ENCODE measurements at places on chromosomes 11 and 22.

DNA sequence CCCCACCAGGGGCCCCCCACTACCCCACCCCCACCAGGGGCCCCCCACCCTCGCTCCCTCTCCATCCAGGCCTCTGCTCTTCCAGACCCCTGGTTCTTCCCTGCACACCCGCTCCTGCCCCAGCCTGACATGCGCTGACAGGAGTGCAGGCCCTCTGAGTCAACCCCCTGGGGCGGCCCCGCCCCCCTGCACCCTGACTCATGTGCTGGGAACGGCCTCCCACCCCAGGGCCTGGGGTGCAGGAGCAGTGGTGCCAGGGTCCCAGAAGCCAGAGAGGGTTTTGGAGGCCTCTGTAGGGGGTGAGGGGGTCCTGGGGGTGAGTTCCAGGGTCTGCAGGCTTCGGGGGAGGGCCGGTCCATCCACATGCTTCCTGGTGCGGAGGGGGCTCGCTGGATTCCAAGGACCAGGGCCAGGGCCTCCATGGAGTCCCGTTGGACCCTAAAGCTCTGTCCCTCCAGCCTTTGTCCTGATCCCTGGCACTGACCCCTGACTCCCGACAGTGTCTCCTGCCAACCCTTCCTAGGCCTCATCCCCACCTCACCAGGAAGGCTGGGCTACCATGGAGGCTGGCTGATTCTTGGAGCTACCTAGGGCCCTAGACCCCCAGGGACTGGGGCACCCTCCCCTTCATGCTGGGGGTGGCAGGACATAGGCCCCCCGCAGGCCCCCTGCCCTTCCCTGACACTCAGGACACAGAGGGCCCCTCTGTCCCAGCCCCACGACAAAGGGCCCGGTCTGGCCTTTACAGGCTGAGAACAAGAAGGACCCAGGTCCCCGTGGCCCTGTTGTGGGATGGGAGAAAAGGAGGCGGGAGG is 583 bp upstream of the PKP3 start:
- no peak for DNase-seq

DNA sequence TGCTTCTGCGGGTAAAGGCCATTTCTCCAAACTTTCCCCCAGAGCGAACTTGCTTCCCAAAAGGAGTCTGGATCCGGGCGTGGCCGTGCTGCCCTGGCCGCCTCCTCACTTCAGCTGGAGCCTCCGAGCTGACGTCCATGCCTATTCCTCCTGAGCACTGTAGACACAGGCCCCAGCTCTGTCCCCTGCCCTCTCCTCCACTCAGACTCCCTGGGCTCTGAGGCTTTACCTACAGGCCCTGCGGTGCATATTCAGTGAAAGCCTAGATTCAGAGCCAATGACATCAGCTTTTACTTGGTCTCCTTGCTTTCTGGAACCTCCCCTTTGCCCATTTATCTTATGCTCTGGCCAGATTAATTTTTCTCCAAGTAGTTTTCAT is 9.7 kb downstream of the LRP5 start:
- DNase-seq = no peak

DNA sequence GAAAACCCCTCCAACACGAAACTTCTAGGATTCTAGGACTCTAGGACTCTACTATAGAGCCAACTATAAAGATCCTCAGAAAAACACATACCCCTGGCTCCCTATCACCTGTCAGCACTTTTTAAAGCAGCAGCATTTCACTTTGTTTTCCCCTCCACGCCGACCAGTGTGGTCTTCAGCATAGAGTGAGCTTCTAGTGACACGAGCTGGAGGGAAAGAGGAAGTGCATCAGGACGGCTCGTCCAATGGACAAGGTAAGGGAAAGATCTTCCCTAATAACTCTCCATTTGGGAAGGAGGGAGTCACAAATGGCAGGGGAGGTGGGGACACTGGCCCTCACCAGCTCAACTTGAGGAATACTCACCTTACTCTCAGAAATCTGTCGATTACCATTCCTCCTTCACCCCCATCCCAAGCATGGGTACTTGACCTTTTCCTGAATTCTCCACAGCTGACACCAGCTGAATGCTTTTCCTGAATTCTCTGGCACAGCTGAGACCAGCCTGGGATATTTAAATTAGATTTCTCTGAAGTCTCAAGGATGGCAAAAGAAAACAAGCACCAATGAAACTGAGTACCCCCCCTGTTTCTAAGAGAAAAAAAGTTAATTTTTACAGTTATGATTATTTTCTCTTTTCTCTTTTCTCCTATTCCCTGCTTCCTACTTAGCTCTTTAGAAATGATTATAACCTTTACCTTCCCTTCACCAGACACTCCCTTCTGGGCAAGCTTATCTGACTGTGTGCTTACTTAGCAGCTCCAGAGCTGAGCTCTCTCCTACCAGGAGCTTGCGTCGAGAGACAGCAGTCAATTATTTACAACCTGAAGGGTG is 33.3 kb upstream of the NNMT start:
- DNase-seq = no peak

DNA sequence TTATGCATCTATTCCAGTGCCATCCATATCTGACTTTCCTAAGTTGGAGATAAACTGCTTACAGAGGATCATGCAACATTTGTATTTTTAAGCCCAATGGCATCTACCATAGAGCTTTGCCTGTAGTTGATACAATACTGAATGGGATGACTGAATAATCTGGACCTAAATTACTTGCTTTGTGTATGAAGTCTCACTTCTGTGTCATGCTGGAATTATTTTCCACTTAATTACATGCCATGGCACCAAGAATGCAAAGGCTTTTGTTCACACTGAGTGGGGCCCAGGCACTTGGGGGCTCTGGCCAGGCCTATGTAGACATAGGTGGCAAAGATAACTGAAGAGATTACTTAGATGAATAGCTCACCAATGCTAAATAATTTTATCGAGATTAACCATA is 51.6 kb downstream of the OPCML start:
- no peak for DNase-seq

GRCh38 chr11:67463680-67464410 is 5.2 kb downstream of the TMEM134 start:
- DNase-seq = no peak

GRCh38 chr11:64720167-64720566 is 2.8 kb downstream of the NRXN2 start:
- DNase-seq = no peak

DNA sequence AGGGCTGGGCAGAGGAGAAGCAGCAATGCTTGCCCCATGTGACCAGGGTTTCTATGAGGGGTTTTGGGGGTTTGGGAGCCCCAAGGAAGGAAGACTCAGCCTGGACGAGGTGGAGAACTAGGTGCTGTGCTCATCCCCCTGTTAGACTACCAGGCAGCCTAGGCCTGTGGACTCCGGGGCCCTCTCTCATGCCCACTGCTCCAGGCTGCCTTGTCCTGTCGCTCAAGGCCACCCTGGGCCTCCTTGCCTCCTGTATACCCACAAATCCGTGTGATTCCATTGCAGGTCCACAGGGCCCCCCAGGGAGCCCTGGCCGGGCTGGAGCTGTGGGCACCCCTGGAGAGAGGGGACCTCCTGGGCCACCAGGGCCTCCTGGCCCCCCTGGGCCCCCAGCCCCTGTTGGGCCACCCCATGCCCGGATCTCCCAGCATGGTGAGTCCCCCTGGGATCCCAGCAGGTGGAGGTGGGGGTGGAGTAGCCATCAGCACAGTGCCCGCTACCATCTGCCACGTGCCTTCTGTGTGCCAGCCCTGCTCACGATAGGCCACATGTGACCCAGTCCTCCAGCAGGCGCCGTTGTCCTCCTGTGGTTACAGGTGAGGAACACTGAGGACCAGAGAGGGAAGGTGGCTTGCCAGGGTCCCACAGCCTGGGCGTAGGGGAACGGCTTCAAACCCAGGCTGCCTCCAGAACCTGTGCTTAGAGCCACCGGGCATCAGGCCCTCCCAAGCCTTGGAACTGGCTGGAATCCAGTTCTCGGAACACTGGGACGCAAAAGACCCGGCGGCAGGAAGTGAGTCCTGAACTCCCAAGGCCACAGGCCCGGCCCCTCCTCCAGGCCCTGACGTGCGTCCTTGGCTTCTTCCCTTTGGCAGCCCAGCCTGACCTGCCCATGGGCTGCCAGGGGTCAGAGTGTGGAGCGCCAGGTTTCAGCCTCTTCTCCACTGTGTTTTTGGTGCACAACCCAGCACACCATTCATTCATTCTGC is 26.6 kb downstream of the EMID1 start:
- no peak for DNase-seq

DNA sequence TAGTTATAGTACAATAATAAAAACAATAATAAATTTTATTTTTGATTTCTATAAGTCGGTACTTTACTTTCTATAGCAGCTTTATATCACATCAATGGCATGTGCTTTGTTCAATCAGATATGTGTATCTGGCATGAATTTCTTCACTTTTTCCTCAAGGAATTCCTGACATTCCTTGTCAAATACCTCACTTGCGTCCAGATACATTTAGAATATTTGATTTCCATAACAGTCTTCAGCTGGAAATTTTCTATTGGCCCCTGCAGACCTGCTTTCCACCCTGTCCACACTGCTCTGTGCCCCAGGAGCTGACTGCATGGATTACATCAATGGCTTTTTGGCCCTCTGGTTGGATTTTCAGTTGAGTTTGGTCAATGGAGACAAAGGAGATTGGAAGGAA is 93.2 kb downstream of the FAR1 start:
- no peak for DNase-seq

DNA sequence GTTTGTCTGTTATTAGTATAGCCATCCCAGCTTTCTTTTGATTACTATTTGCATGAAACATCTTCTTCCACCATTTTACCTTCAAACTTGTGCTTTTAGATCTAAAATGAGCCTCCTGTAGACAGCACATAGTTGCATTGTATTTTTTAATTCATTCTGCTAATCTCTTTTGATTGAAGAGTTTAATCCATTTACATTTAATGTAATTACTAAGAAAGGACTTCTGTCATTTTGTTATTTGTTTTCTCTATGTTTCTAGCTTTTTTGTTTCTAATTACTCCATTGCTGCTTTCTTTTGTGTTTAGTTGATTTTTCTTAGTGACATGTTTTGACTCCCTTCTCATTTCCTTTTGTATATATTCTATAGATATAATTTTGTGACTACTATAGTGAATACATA is 43.7 kb upstream of the ZBTB44 start:
- no peak for DNase-seq

- no peak for DNase-seq
Measured at GRCh38 chr11:92330114-92330513, 105.5 kb downstream of the FAT3 start.

DNA sequence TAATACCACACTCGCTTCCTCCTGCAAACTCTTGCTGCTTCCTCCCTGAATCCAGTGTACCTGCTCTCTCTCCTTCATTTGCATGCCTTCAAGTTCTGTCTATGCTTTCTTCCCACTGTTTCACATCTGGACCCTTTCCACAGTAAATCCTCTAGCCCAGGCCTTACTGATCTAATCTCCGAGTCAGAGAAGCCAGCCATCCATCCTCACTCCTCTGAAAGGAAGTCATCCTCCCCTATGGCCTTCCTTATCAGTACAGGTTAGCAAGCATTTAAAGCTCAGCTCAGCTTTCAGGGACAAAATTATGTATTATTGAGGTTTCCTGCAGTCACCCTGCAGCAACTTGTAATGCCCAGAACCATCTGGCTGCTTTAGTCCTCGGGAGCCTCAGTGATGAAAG is 116.1 kb downstream of the GALNT18 start:
- DNase-seq = no peak

GRCh38 chr11:131898949-131899348 is 528.5 kb downstream of the NTM start:
- DNase-seq = no peak

GRCh38 chr11:126971305-126971704 is 29.3 kb downstream of the KIRREL3 start:
- no peak for DNase-seq

GRCh38 chr11:103773059-103773458 is 263.4 kb upstream of the DDI1 start:
- DNase-seq = no peak

GRCh38 chr11:17927681-17928343 is 85.0 kb downstream of the SERGEF start:
- DNase-seq = no peak

- no peak for DNase-seq
Measured at GRCh38 chr11:8034604-8035190, 46.3 kb upstream of the TUB start.

DNA sequence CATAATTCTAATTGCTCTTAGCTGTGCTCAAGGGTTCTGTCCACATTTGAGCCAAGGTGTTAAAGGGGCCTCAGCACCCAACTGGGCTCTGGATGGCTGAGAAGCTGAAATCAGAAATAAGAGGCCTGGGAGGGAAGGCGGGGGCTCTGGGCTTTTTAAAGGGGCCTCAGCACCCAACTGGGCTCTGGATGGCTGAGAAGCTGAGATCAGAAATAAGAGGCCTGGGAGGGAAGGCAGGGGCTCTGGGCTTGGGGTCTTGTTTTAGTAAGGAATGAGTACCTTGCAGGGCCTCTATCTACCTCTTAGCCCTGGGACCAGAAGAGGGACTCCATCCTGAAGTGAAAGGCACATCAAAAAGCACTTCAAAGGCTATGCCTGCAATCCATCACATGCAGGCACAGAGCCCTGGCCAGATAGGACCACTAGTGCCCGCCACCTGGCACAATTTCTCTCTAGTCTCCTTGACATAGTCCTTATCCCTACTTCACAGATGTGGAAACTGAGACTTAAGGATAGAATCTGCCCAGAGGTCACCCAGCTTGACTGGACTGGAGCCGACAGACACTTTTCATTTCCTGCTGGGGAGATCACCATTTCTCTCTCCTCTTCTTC is 35.6 kb downstream of the DKK3 start:
- DNase-seq = no peak

GRCh38 chr11:111093061-111093460 is 152.5 kb upstream of the POU2AF2 start:
- DNase-seq = no peak

DNA sequence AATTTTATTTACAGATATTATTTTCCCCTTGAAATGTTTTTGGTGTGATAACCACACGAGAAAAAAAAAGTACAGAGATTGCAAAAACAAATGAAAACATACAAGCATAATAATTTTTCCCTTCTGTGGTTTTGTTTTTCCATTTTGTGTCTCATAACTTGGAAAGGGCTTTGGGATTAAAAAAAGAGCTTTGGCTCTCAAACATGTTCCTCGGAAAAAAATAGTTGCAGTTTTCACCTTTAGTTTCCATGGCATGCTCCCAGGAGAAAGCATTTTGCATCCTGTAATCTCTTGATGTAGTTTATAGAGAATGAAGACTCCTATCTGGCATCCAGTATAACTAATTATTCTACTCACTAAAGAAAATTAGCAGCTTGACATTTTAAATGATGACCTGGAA is 362.1 kb upstream of the PDGFD start:
- DNase-seq = no peak

DNA sequence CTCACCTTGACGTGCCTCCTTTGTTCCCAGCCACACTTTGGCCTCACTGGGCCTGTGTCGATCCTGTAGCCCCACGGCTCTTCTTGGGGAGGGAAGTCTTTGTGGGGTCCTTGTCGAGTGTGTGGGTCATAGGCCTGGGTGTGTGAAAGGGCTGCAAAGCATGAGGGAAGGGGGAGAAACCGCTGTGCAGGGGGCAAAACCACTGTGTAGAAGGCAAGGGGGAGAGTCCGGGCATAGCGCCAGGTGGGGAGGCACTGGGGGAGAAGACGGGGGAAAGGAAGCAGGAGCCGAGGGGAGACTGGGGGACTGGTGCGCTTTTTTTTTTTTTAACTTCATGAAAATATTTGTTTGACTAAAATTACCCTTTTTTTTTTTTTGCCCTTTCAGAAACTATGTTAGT is 65.1 kb upstream of the RASD2 start:
- no peak for DNase-seq

Measured in left hindlimb (tissue), 1 donor.